Omental fat pad (tissue), 4 donors: ENCODE measurements at places on chromosomes 3 and 15. TPM values are rescaled to one million over a fixed set of nuclear protein-coding genes. Genes with fewer than 3 reads are reported as not detected.

- DNase-seq, result no peak
Observed at GRCh38 chr15:68809517-68809916, 11.2 kb downstream of the ANP32A start.

DNA sequence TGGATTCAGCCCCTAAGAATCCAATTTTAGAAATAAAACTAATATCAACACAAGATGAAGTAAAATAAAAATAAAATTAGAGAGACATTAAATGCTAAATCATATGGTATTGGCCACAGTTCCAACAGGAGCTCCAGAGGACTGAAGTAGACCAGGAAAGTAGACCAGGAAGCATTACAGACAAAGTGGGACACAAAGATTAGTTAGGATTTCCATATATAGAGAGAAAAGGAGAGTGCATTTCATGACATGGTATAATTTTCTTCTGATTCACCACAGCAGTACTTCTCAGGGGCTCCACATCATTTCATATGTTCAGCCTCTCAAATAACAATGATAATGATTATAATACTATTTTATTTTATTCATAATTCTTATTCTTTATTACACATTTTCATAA lies 18.3 kb downstream of the FGF7 start:
- no peak for DNase-seq

- DNase-seq, result no peak
Observed at GRCh38 chr15:24772686-24773373, 97.3 kb downstream of the NPAP1 start.

- DNase-seq, result no peak
Observed at GRCh38 chr15:53437366-53437765, 322.1 kb downstream of the WDR72 start.

GRCh38 chr15:79184465-79184892 lies 93.9 kb upstream of the RASGRF1 start:
- peak; percentile 90 for DNase-seq

The SLC51B gene
- total RNA-seq, result not detected

The FAM174B gene
- 12.2 TPM for total RNA-seq

The GOLGA8T gene
- total RNA-seq, result not detected

The BHLHE40 gene
- 27.1 TPM for total RNA-seq
